Uterus (tissue), 4 donors: ENCODE measurements at places on chromosomes 6 and 20.

DNA sequence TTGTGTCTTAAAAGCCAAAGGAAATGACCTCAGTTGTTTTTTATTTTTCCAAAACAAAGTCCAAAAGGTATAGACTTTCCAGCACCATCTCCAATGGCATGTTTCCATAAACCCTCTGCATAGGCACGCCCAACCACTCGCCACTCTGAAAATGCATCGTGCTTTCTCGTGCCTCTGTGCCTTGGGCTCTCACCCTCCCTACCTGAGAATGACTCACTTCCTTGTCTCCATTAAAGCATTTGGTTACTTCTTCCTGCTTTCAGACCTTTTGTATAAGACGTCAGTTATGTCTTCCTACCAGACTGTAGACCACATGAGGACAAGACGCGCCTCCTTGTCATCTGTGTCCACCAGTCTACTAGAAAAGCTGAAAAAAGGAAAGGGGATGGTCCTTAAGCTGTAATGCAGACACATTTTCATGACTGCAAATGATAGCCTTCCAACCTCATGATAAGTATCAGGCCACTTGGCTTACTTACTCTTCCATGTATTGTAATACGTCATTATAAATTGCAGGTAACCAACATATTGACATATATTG, 61.2 kb upstream of the CDYL start:
- H3K27me3 ChIP-seq: no peaks in the 10 kb centered on the region
- no peak for DNase-seq
- H3K4me1 ChIP-seq: no peaks in the 10 kb centered on the region
- no peaks in the 10 kb centered on the region for H3K36me3 ChIP-seq
- H3K4me3 ChIP-seq: no peak overlapping the region

GRCh38 chr6:21666201-21666691, 72.7 kb downstream of the SOX4 start:
- peak overlapping the region; percentile 80 for H3K4me3 ChIP-seq
- H3K27ac ChIP-seq: peak overlapping the region; percentile 90
- no peaks in the 10 kb centered on the region for H3K36me3 ChIP-seq
- DNase-seq: peak; percentile 59
- no peaks in the 10 kb centered on the region for H3K27me3 ChIP-seq

GRCh38 chr20:37741570-37741969, 47.7 kb downstream of the CTNNBL1 start:
- H3K27me3 ChIP-seq: no peaks in the 10 kb centered on the region
- no peak for DNase-seq
- no peak overlapping the region for H3K4me3 ChIP-seq

- no peak overlapping the region for H3K4me3 ChIP-seq
- DNase-seq: no peak
- H3K36me3 ChIP-seq: no peaks in the 10 kb centered on the region
- no peaks in the 10 kb centered on the region for H3K4me1 ChIP-seq
- H3K27ac ChIP-seq: peak overlapping the region; percentile 75
- no peaks in the 10 kb centered on the region for H3K27me3 ChIP-seq
Observed at GRCh38 chr6:140061110-140062042, 686.9 kb upstream of the CITED2 start.

DNA sequence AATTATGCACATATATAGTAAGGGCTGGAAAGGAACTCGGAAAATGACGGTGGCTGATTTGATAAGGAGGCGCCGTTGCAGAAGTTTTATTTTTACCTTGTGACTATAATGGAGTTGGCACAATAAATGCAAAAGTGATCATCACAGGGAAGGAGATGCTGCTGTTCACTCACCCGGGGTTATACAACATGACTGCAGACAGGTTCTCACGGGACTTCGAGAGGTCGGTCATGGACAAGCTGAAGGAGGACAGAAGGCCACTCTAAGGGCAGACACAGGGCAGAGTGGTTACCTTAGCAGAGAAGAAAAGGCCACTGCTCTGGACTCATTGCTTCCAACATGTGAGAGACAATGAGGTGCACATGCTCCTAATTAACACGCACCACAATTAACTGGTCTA, 168.6 kb downstream of the KIF16B start:
- DNase-seq: no peak
- H3K4me1 ChIP-seq: no peaks in the 10 kb centered on the region
- no peaks in the 10 kb centered on the region for H3K27me3 ChIP-seq
- no peaks in the 10 kb centered on the region for H3K36me3 ChIP-seq
- H3K4me3 ChIP-seq: no peak overlapping the region

GRCh38 chr20:36745234-36745926, 510 bp downstream of the NDRG3 start:
- H3K4me3 ChIP-seq: peak overlapping the region; percentile 98
- H3K36me3 ChIP-seq: no peaks in the 10 kb centered on the region
- H3K4me1 ChIP-seq: no peaks in the 10 kb centered on the region
- H3K27me3 ChIP-seq: no peaks in the 10 kb centered on the region
- DNase-seq: peak; percentile 27

- no peaks in the 10 kb centered on the region for H3K27me3 ChIP-seq
- no peak for DNase-seq
- H3K36me3 ChIP-seq: no peaks in the 10 kb centered on the region
- H3K4me3 ChIP-seq: no peak overlapping the region
- no peak overlapping the region for H3K27ac ChIP-seq
- H3K4me1 ChIP-seq: no peaks in the 10 kb centered on the region
Observed at GRCh38 chr20:44089987-44090674, 96.9 kb downstream of the JPH2 start.

GRCh38 chr20:57857969-57858368, 148.2 kb upstream of the PMEPA1 start:
- no peaks in the 10 kb centered on the region for H3K27me3 ChIP-seq
- no peaks in the 10 kb centered on the region for H3K4me1 ChIP-seq
- no peak for DNase-seq
- H3K27ac ChIP-seq: no peak overlapping the region

- H3K4me1 ChIP-seq: no peaks in the 10 kb centered on the region
- DNase-seq: no peak
- H3K27me3 ChIP-seq: no peaks in the 10 kb centered on the region
- H3K27ac ChIP-seq: no peak overlapping the region
Observed at GRCh38 chr6:92114797-92115196, 1304.6 kb downstream of the EPHA7 start.

- H3K4me3 ChIP-seq: no peak overlapping the region
- H3K27ac ChIP-seq: no peak overlapping the region
Observed at GRCh38 chr20:31527266-31527665, 13.0 kb downstream of the HM13 start.
